ENCODE measurements at places on chromosomes 5 and 9.

- no peak for DNase-seq
Measured at GRCh38 chr5:92581249-92581648, 999.8 kb downstream of the NR2F1-AS1 start.

DNA sequence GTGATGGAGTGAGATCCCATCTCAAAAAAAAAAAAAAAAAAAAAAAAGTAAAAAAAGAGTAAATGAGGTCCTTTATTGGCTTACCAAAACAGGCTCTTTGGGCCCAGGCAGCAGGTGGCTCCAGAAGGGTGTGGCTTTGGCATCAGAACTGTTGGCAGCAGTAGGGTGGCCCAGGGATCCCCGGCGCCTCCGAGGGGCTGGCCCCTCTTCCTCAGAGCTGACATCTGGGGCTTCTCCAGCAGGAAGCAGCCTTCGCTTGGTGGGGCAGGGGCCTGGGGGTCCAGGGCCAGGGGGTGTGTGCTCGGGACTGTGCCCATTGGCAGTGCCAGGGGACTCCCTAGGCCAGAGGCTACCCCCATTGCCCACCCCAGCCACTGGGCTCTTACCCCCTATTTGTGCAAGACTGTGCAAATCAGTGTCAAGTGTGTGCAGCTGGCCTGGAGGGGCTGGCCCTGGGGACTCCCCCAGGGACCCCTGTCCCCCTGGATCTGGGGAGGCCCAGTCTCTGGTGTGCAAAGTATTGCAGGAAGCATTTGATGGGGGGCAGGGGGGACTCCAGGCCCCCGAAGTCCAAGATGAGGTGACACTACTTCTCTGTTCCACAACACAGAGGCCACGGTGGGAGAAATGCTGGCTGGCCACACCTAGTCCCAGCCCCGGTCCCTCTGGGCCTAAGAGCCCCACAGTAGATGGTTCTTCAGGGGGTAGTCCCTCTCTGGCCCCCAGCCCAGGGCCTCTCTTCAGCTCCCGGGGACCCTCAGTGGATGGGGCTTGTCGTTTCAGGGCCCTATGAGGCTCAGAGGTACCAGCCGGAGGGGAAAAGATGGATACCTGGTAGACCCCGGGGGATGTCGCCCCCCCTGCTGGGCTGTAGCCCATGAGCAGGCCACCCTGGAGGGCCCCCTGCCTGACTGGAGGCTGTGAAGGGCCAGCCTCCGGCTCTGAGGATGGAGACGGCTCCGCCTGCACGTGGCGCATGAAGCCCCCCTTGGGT is 4.7 kb upstream of the STOML2 start:
- DNase-seq: no peak

GRCh38 chr5:127425868-127426267 is 91.6 kb upstream of the PRRC1 start:
- DNase-seq: no peak

- DNase-seq: no peak
Measured at GRCh38 chr5:95973793-95974325, 12.2 kb upstream of the ELL2 start.

GRCh38 chr9:132230605-132231004 is 68.7 kb downstream of the NTNG2 start:
- DNase-seq: no peak

DNA sequence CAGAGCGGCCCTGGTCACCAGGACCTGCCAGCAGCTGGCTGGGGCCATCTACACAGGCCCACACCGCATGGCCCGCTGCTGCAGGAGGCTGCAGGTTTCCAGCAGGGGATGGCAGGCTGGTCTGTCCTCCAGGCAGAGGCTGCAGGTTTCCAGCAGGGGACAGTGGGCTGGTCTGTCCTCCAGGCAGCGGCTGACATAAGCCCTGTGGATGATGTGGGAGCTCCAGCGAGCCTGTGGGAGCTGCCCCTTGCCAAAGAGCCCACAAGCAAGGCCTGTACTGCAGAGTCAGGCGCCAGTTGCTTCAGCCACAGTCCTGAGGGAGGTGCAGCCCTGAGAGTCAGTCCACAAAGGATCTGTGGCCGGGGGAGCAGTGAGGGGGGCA is 18.5 kb downstream of the TPPP start:
- no peak for DNase-seq
